ENCODE measurements at places on chromosomes 11 and 22.

GRCh38 chr11:124920870-124921609, 2.0 kb downstream of the HEPN1 start:
- peak; percentile 52 for DNase-seq

GRCh38 chr11:122172352-122173073, 56.5 kb upstream of the BLID start:
- no peak for DNase-seq

GRCh38 chr11:73451896-73452295, 75.7 kb downstream of the RELT start:
- DNase-seq = no peak

DNA sequence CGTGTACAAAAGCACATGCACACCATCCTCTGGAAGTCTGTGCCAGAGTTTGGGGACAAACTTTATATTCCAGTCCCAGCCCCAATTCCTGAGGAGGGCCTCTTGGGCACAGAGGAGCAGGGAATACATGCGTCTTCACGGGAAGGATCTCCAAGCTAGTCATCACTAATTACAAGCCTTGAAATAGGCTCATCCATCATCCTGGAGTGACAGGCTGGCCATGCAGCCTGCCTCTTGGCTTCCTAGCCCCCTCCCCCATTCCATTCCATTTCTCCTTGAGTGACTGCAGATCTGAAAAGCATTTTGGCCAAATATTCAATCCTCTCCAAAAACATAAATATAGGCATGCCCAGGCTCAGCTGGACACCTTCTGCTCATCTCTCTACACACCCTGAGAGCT, 24.8 kb downstream of the SERPING1 start:
- no peak for DNase-seq

DNA sequence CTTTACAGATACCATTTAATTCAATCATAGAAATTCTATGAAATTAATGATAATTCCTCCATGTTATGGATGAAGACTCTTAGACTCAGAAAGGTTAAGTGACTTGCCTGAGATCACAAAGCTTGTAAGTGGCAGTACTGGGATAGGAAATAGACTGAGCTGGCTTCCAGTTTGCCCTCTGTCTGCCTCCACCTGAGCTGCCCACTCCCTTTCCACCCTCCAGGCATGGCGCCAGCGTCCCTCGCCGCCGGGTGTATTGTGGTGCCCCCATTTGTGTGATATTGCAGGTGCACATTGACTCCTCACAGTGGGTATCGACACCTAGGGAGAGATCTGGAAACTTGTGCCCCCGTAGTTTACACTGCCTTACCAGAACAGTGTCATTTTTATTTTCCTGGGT, 9.4 kb upstream of the RPS3 start:
- DNase-seq = no peak

- no peak for DNase-seq
Observed at GRCh38 chr11:77020734-77021133, 13.5 kb upstream of the B3GNT6 start.

- no peak for DNase-seq
Observed at GRCh38 chr11:130040281-130040940, 29.3 kb upstream of the APLP2 start.

DNA sequence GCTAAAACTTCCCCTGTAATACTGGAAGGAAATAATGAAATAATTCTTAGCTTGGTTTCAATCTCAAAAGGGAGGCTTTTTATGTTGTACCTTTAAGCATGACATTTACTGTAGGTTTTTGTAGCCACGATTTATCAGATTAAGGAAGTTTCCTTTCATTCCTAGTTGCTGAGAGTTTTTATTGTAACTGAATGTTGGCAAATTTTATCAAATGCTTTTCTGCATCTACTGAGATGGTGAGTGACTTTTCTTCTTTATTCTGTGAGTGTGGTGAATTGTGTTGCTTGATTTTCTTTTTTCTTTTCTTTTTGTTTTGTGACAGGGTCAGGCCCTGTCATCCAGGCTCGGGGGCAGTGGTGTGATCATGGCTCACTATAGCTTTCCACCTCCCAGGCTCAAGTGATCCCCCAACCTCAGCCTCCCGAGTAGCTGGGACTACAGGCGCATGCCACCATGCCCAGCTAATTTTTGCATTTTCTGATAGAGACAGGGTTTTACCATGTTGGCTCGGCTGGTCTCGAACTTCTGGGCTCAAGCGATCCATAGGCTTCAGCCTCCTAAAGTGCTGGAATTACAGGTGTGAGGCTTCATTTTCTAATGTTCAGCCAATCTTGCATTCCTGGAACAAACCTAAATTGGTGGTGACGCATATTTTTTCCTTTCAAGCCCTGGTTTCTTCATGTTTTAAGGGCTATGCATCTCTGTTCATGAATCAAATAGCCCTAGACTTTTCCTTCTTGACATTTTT, 26.2 kb downstream of the SUSD2 start:
- DNase-seq = no peak

- DNase-seq = no peak
Observed at GRCh38 chr11:58965246-58965985, 26.1 kb downstream of the GLYATL1 start.

GRCh38 chr11:33830903-33831648, 56.8 kb upstream of the FBXO3 start:
- DNase-seq = no peak

- DNase-seq = no peak
Observed at GRCh38 chr11:5596607-5597201, at the start of gene TRIM6. TSS of gene TRIM6 (plus strand) at chr11:5596637. CDS start at chr11:5596898, 261 bp downstream.

GRCh38 chr11:77175021-77175842, 47.2 kb downstream of the MYO7A start:
- no peak for DNase-seq

GRCh38 chr11:131025020-131025419, 108.7 kb upstream of the SNX19 start:
- DNase-seq = no peak

DNA sequence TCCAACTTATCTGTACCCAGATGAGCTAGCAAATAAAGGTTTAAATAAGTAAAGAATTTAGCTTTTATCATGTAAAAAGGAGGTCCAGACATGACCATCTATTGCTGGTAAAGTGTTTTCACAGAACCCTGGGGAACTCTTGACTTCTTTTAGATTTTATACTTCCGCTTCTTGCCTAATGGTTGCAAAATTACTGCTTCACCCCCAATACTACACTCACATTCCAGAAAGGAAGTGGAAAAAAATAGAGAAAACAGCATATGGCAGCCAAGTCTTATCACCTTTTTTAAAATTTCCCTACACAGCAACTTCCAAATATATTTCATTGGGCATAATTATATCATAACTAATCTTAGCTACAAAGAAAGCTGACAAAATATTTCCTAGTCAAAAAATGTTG, 12.1 kb downstream of the BBOX1 start:
- DNase-seq = no peak

DNA sequence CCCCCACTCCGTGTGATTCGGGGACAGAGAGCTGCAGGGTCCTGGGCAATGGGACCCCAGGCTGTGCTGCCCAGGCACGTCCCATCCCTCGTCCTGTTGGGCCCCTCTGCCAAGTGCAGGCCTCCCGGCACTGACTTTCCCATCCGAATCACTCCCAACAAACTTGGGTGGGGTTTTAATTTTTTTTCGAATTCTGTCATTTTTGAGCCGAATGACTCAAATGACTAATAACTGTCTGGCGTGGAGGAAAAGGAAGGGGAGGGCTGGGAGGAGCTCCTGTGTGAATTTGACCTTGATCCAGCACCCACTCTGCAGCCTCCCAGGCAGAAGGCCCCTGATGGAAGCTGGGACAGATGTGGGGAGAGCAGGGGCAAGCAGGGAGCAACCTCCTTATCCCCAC, 1173.2 kb downstream of the BRD1 start:
- DNase-seq = no peak

DNA sequence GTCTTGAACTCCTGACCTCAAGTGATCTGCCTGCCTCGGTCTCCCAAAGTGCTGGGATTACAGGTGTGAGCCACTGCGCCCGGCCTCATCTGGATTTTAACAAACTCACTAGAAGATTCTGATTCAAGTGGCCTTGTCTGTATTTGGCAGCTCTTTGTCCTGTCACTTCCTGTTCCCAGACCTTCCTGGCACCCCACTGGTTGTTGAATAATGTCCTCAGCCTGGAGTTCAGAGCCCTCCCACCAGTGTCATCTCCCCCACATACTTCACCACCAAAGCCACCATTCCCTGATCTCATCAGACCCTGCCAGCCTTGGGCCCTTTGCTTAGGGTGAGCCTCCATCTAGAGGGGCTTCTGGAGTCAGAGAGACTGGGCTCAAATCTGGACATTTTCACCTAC, 3.3 kb downstream of the PELI3 start:
- DNase-seq = no peak

- DNase-seq = peak; percentile 23
Observed at GRCh38 chr11:6353367-6353987, 33.2 kb upstream of the CAVIN3 start.

GRCh38 chr11:11777897-11778296, 63.9 kb upstream of the USP47 start:
- DNase-seq = no peak

- no peak for DNase-seq
Observed at GRCh38 chr11:11663907-11664306, 42.1 kb upstream of the GALNT18 start.

- no peak for DNase-seq
Observed at GRCh38 chr11:9396752-9397151, 12.3 kb downstream of the IPO7 start.

DNA sequence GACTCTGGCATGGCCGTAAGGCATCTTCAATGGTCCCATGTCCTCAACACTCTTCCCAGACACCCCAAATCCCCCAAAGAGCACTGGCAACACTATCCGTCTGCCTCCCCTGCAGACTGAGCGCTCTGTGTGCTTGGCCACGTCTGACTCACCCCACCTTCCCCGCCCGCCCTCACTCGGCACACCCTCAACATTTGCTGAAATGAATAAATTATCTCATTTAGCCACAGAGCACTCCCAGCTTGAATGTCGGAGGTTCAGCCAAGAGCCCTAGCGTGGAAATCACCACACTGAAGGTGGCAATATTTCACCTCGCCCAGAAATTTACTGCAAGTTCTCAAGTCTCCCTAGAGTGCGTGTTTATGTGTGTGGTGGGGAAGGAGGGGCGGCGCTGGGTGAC, 46.6 kb upstream of the TCF20 start:
- DNase-seq = peak; percentile 30

DNA sequence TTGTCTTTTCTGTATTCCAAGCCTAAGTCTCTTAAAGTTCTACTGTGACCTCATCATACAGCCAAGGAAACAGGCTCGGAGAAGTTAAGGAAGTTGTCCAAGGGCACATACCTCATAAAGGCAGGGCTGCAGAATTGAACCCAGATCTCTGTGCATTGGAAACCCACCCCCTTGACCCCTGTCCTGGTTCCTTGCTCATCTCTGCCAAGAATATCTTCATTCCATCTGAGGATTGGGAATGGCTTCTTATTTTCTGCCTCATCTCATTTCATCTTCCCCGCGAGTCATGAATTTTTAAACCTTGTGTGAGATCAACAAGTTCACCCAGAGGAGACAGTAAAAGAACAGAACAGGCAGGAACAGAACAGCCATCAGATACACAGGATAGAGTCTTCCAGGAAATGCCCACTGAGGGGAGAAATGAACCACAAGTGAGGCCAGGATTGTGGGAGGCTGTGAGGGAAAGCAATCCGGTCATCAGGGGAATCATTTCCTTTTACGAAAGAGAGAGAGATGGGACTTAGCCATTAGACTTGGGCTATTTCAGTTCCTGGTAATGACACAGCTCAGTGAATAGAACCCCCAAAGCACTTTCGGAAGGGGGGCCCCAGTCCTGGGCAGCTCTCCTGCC, 34.4 kb upstream of the LRRC10B start:
- DNase-seq = no peak

Data from effector CD4-positive, alpha-beta T cell (primary cell).